Astrocyte (in vitro differentiated cells and primary cell): ENCODE measurements at places on chromosomes 6 and 20.

- no peak for DNase-seq
These were observed 2.3 kb upstream of the SLC23A2 start for GRCh38 chr20:5003626-5004025.

DNA sequence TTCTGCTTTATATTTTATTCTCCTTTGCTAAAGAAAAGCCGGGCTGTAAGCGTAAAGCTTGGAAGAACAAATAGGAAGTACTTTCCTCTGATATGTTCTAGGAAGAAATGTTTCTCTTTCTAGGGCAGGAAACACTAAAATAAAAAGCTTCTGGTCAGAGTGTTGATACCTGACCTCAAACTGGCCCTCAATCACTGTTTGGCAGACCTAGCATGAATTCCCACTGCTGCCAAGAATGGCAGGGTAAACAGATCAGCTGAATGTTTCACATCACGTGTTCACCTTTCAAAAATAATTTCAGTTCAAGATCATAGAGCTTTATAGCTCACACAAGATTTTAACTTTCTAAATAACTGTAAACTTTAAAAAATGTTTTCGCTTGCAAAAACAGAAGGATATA is 2.9 kb downstream of the MPC1 start:
- DNase-seq = no peak

DNA sequence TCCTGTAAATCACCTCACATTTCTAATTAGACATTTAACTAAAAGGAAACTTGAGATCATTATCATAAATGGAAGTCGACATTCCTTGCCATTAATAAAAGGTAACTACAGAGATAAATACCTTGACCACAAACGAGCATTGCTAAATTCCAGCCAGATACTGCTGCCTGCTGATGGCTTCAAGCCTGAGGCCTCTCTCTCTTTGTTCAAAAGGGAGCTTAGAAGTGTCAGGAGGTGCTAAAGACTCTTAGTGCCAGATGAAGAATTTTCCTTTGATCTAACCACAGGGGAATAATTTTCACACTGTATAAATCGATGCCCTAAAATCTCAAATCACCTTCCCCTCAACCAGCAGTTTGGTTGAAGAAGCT is 248.2 kb upstream of the PMEPA1 start:
- no peak for DNase-seq

DNA sequence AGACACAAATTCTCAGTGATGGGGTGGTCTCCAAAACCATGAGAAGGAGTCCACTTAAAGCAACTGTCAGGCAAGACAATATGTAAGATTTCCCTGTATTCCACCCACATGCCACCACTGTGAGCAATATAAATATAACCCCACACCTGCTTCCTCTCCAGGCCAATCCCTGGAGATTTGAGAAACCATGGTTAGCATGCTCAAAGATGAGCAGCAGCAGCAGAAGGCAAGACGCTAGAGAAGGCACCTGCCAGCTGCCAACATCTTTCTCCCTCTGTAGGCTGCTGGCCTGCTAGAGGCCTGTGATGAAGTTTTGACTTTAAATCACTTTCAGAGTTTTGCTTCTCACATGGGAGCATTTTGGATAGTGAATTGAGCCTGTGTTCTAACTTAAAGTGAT is 7.9 kb upstream of the SOD2 start:
- peak; percentile 4 for DNase-seq

- no peak for DNase-seq
These were observed 59.6 kb downstream of the RAB44 start for GRCh38 chr6:36757206-36757605.

DNA sequence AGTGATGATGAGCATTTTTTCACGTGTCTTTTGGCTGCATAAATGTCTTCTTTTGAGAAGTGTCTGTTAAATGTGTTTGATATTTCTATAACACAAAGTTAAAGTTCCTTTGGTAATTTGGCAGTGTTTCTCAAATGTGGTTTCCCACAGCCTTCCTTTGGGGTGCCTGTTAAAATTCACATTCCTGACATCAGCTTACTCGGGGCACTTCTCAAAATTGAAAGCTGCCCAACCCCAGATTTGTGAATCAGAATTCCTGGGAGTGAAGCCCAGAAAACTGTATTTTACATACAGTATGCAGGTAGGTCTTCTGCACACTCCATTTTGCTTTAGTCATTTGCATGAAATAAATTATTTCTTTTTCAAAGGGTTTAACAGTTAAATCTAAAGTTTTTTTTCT is 207.9 kb downstream of the GMPR start:
- no peak for DNase-seq

- no peak for DNase-seq
These were observed 106.2 kb upstream of the ARMC2 start for GRCh38 chr6:108742041-108742440.

DNA sequence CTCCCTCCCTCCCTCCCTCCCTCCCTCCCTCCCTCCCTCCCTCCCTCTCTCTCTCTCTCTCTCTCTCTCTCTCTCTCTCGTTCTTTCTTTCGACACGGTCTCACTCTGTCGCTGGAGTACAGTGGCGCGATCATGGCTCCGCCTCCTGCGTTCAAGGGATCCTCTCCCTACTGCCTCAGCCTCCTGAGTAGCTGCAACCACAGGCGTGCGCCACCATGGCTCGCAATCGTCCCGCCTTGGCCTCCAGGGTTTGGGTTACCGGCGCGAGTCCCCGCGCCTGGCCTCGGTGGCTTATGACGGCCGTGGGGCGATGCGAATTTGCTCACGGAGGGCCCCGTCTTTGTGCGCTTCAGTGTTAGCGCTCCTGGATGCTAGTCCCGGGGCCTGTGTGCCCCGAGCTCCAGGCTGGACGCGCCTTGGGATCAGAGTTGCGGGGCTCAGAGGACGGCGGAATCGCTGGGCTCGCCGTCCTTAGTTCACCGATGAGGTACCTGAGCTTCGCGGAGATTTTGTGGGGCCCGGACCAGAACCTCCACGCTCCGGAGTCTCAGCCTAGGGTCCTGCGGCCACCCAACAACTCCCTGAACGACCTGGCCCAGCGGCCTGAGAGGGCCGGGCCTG is 45.2 kb downstream of the MCUR1 start:
- no peak for DNase-seq

GRCh38 chr20:4795394-4795793 is 73.7 kb downstream of the PRND start:
- DNase-seq = peak; percentile 45

GRCh38 chr6:45577836-45578504 is 200.2 kb upstream of the SUPT3H start:
- no peak for DNase-seq

GRCh38 chr20:23520185-23520584 is 29.3 kb downstream of the CST8 start:
- no peak for DNase-seq

DNA sequence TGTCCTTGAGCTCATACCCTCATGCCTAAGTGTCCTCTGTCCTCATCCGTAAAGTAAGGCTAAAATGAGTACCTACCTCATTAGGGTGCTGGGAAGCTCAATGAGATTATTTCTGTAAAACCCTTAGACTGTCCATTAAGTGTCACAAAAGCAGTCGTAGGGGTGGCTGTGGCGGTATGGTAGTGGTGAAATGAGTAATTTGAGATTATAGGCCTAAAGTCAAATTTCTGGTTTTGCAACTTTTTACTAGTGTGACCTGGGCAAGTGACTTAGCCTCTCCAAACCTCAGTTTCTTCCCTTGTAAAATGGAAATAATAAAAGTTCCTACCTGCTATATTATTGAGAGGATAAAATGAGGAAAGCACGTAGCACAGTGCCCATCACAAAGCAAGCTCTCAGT is 148.2 kb upstream of the AKAP12 start:
- DNase-seq = no peak

- DNase-seq = peak; percentile 89
These were observed 78.4 kb upstream of the IYD start for GRCh38 chr6:150290429-150290828.
